ENCODE measurements at places on chromosomes 5 and 9.
A peak's percentile ranks its signal among the peaks of the same experiment; 100 is the strongest.

GRCh38 chr9:127081250-127082185 is 40.9 kb downstream of the ANGPTL2 start:
- DNase-seq: no peak

DNA sequence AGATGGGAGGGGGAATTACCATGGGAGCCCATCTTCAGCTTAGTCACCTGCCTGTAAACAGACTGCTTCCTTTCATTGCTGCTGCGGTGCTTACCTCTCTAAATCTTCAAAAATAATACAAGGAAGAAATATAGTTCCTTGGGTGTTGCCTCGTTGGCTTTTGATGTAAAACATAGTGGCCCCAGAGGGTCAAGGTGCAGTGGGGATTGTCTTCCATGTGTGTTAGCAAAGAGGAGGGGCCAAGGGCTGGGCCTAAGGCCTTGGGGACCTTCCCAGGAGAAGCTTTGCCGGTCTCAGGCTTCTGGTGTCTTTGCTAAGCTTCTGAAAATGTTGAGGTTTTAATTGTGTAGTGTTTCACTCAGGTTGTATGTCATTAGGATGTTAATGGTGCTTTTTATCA is 90.0 kb downstream of the PDE8B start:
- no peak for DNase-seq

DNA sequence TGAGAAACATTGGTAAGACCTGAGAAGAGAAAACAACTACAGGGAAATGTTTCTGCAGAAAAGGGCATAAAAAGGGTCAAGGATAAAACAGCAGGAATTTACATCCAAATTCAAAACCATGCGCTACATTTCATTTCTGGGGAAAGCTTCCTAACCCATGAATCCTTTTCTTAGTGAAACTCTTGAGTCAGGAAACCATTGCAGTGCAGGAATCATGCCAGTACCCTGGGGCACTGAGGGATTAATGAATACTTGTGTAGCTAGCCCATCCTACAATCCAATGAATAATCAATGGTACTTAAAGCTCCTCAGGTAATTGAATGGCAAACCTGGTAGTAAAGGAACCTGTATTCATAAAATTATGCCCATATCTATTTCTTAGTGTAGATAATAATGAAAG is 580.5 kb downstream of the TLE1 start:
- no peak for DNase-seq

DNA sequence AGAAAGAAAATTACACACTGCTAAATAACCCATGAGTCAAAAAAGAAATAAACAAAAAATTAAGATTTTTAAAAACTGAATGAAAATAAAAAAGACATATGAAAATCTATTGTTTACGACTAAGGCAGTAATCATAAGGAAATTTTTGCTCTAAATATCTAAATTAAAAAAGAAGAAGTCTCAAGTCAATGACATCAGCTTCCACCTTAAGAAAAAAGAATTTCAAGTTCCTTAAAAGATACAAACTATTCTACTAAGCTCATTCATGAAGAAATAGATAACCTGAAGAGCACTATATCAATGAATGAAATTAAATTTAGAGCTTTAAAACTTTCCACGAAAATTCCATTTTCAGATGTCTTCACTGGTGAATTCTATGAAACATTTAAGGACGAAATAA is 15.7 kb upstream of the STARD4 start:
- no peak for DNase-seq

GRCh38 chr5:149416987-149417710 is 38.1 kb upstream of the IL17B start:
- no peak for DNase-seq

DNA sequence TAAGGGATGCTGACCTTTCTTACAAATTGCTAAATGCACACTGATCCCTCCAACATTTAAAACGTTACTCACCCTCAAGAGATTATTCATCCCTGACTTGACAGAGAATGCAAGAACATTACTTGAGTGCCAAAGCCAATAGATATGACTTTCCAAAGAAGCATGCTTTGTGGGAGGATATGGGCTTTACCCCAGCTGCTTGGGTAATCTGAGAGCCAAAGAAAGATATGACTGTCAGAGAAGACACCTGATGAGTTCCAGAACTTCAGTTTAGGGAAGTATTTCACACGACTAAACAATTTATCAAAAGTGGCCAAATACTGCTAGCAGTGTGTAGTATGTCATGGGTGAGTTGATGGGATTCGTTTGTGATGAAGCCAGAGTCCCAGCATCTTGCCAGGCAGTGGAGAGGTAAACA is 7.4 kb upstream of the SPDL1 start:
- DNase-seq: no peak

GRCh38 chr9:91305596-91306295 is 56.0 kb downstream of the AUH start:
- DNase-seq: no peak

GRCh38 chr9:134568116-134568515 is 73.5 kb upstream of the COL5A1 start:
- DNase-seq: no peak

DNA sequence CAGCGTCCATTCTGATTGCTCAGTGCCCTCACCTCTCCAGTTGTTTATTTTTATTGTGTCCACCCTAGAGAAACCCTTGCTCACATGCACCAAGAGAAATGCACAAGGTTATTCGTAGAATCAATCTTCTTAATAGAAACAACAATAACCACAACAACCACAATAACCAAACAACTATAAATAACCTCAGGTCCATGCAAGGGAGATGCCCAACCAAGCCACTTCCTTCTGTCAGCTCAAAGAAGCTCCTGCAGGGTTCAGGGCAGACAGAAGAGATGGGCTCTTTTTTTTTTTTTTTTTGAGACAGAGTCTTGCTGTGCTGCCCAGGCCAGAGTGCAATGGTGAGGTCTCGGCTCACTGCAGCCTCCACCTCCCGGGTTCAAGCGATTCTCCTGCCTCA is 14.9 kb upstream of the TCOF1 start:
- no peak for DNase-seq

GRCh38 chr9:87494970-87495471 is 2.6 kb upstream of the DAPK1 start:
- no peak for DNase-seq

- DNase-seq: no peak
These were observed 39.2 kb downstream of the ADAMTS19 start for GRCh38 chr5:129499208-129499852.

GRCh38 chr5:41266377-41266776 is 53.0 kb upstream of the C6 start:
- no peak for DNase-seq

- no peak for DNase-seq
These were observed 178.5 kb upstream of the SLC24A2 start for GRCh38 chr9:19967216-19967887.

- no peak for DNase-seq
These were observed 13.6 kb upstream of the EQTN start for GRCh38 chr9:27310582-27310981.

GRCh38 chr5:150001660-150002486 is 1.3 kb downstream of the HMGXB3 start:
- DNase-seq: peak; percentile 53

- no peak for DNase-seq
These were observed 357.8 kb upstream of the RGMB start for GRCh38 chr5:98415663-98416062.

DNA sequence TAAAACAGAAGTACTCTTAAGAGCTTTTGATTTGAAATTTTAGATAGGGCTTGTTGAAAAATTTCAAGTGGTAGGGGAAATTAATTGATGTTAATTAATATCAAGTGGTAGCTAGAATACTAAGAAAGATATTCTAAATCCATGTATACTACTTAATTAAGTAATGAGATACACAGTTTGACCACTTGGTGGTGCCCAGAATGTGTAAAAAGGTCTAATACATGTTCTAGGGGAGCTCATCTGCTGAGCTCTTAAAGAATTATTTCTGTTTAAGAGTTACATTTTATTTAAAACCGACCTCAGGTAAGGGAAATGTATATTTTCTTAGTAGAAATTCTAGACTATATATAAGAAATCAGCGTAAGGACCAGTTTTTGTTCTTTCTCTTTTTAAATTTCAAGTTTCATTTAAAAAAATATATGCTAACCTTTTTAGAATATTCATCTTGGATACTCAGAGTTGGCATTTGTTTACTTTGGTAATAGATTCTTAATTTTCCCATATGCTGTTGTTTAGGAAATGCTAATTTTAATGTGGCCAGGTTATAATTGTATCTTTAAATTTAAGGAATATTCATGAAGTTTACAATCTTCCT is 61.5 kb downstream of the LNPEP start:
- DNase-seq: no peak

GRCh38 chr9:89841456-89841855 is 236.6 kb downstream of the GADD45G start:
- DNase-seq: no peak
